Activated naive CD8-positive, alpha-beta T cell treated with anti-CD3 and anti-CD28 coated beads, Interleukin-2, amount 50 U/mL, for 24 hours (primary cell): ENCODE measurements at places on chromosomes 4 and X.
A peak's percentile ranks its signal among the peaks of the same experiment; 100 is the strongest.

- H3K27me3 ChIP-seq, result no peaks in the 10 kb centered on the region
- DNase-seq, result no peak
- H3K27ac ChIP-seq, result no peak overlapping the region
- peaks cover 2% of the 10 kb centered on the region for H3K36me3 ChIP-seq
Measured at GRCh38 chrX:11129534-11130105, 18.5 kb downstream of the HCCS start.

GRCh38 chr4:188117631-188118324 lies 8.4 kb upstream of the TRIML2 start:
- H3K4me3 ChIP-seq, result no peak overlapping the region
- H3K4me1 ChIP-seq, result no peaks in the 10 kb centered on the region
- H3K27me3 ChIP-seq, result no peaks in the 10 kb centered on the region
- no peak for DNase-seq

GRCh38 chr4:38195911-38196310 lies 235.7 kb downstream of the PTTG2 start:
- H3K4me1 ChIP-seq, result no peaks in the 10 kb centered on the region
- H3K27me3 ChIP-seq, result no peaks in the 10 kb centered on the region
- no peak overlapping the region for H3K4me3 ChIP-seq
- H3K27ac ChIP-seq, result no peak overlapping the region
- DNase-seq, result no peak

DNA sequence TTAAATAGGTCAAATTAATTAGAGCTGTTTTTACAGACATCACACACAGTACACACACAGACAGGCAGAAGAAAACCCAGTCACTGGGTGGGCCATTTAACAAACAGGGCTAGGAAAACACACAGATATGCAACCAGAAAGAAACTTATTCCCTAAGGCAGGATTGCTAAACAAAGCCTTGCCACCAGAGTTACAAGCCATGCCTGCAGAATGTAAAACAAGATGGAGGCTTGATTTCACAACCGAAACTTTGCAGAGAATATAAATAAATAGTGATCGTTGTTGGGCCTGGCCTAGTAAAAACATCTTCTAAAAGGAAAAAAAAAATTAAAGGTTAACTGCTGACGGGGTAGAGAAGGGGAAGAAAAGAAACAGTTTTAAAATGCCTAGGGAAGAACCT lies 212.3 kb downstream of the NAP1L3 start:
- H3K4me1 ChIP-seq, result no peaks in the 10 kb centered on the region
- H3K36me3 ChIP-seq, result no peaks in the 10 kb centered on the region
- H3K4me3 ChIP-seq, result no peak overlapping the region
- no peaks in the 10 kb centered on the region for H3K27me3 ChIP-seq

GRCh38 chr4:18075823-18076433 lies 54.4 kb upstream of the LCORL start:
- no peaks in the 10 kb centered on the region for H3K36me3 ChIP-seq
- H3K27ac ChIP-seq, result no peak overlapping the region
- H3K27me3 ChIP-seq, result peaks cover 14% of the 10 kb centered on the region
- H3K4me3 ChIP-seq, result no peak overlapping the region
- H3K4me1 ChIP-seq, result no peaks in the 10 kb centered on the region

- no peaks in the 10 kb centered on the region for H3K36me3 ChIP-seq
- peaks cover 28% of the 10 kb centered on the region for H3K27me3 ChIP-seq
- peak within 1 kb of the TSS; percentile 90 for H3K27ac ChIP-seq
- DNase-seq, result peak; percentile 45
- H3K4me1 ChIP-seq, result peaks cover 31% of the 10 kb centered on the region
- peak within 1 kb of the TSS; percentile 83 for H3K4me3 ChIP-seq
Measured at GRCh38 chr4:120922381-120923206, at the start of gene PRDM5. Gene PRDM5 (minus strand): TSS chr4:120922726. CDS start chr4:120922608, 118 bp downstream.

GRCh38 chr4:168570466-168570865 lies 73.6 kb downstream of the PALLD start:
- DNase-seq, result no peak
- H3K4me1 ChIP-seq, result peaks cover 31% of the 10 kb centered on the region
- H3K27me3 ChIP-seq, result no peaks in the 10 kb centered on the region
- no peaks in the 10 kb centered on the region for H3K36me3 ChIP-seq
- no peak overlapping the region for H3K4me3 ChIP-seq
- H3K27ac ChIP-seq, result no peak overlapping the region

- H3K27ac ChIP-seq, result peak overlapping the region; percentile 94
- H3K27me3 ChIP-seq, result no peaks in the 10 kb centered on the region
- peaks cover 38% of the 10 kb centered on the region for H3K4me1 ChIP-seq
- H3K36me3 ChIP-seq, result peaks cover 84% of the 10 kb centered on the region
Measured at GRCh38 chr4:145815626-145816025, 123.0 kb downstream of the ZNF827 start.

DNA sequence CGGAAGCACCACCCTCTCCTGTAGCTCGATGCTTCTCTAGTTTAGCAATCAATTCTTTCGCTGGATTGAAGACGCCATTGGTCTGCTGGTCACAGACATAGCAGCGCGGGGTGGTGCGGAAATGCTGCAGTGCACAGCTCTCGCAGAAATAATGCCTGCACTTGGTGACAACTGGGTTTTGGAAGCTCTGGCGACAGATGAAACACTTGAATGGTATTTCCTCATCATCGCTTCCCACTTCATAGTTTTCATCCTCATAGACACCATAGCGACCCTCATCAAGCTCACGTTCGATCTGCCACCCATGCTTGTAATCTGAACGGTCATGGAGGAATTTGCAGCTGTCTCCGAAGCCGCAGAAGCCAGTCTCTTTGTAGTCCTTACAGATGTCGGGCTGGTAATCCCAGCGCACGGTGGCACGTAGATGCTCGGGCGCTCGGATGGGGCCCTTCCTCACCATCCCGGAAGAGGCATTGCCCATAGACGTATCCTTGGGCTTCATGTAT lies 854 bp downstream of the RNF113A start:
- H3K4me1 ChIP-seq, result peaks cover 17% of the 10 kb centered on the region
- H3K36me3 ChIP-seq, result peaks cover 15% of the 10 kb centered on the region

GRCh38 chrX:124651031-124651430 lies 304.7 kb downstream of the SH2D1A start:
- H3K27me3 ChIP-seq, result no peaks in the 10 kb centered on the region
- H3K4me1 ChIP-seq, result no peaks in the 10 kb centered on the region
- no peak overlapping the region for H3K4me3 ChIP-seq
- no peaks in the 10 kb centered on the region for H3K36me3 ChIP-seq
- no peak overlapping the region for H3K27ac ChIP-seq

- H3K27ac ChIP-seq, result no peak overlapping the region
- H3K27me3 ChIP-seq, result no peaks in the 10 kb centered on the region
- H3K4me3 ChIP-seq, result no peak overlapping the region
- H3K36me3 ChIP-seq, result peaks cover 6% of the 10 kb centered on the region
Measured at GRCh38 chrX:110180176-110180927, 137.5 kb downstream of the AMMECR1 start.

- peaks cover 16% of the 10 kb centered on the region for H3K36me3 ChIP-seq
- peaks cover 10% of the 10 kb centered on the region for H3K4me1 ChIP-seq
- no peaks in the 10 kb centered on the region for H3K27me3 ChIP-seq
- DNase-seq, result no peak
Measured at GRCh38 chrX:70166601-70167590, 10.4 kb upstream of the DGAT2L6 start.

DNA sequence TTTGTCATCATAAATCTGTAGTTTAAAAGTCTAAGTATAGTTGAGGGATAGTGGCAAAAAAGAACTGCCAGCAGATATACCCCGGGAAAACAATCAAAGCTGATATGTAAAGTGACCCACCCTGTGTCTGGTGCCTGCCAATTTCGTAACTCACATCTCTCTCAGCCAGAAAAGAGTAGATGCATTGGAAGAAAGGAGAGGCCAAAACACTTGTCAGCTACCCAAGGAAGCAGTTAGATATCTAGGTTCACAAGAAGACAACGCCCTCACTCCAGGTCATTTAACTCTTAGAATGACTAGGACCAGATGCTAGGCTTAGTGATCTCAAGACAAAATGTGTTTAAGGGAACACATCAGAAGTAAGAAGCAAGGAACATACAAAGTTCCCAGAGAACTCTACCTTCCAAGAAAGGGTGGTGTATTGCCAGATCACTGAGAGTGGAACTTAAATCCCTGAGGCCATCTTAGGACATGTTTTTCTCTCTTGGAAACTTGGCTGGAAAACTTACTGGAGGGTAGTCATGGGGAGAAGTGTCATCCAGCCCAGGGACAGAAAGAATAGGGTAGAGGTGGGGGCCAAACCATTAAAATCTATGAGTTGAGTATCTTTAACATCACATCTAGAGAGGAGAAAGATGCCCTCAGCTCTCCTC lies 125.9 kb downstream of the SHISA3 start:
- no peak for DNase-seq
- no peak overlapping the region for H3K27ac ChIP-seq
- no peaks in the 10 kb centered on the region for H3K4me1 ChIP-seq

DNA sequence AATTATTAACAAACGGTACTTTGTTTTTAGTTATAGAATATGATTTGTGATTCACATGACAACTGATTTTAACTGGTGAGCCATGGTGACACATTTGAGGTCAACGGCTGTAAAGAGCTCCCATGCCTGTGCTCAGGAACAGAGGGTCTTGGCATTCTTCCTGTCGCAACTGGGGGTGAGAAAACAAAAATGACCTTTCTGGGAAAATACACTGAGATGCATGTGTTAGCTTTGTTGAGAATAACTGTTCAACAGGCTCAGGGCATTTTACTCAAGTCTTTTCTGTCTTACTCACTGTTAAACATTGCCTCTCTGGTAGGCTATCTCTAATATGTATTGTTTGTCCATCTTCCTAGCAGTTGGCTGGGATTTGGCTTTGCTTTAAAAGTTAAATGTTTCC lies 57.1 kb upstream of the HPGD start:
- H3K27me3 ChIP-seq, result no peaks in the 10 kb centered on the region
- H3K36me3 ChIP-seq, result no peaks in the 10 kb centered on the region
- H3K4me3 ChIP-seq, result no peak overlapping the region
- H3K27ac ChIP-seq, result no peak overlapping the region
- no peaks in the 10 kb centered on the region for H3K4me1 ChIP-seq

- peaks cover 39% of the 10 kb centered on the region for H3K4me1 ChIP-seq
- DNase-seq, result no peak
- no peaks in the 10 kb centered on the region for H3K27me3 ChIP-seq
- H3K27ac ChIP-seq, result no peak overlapping the region
- H3K36me3 ChIP-seq, result peaks cover 5% of the 10 kb centered on the region
Measured at GRCh38 chr4:80507077-80507476, 171.5 kb downstream of the CFAP299 start.

- H3K4me3 ChIP-seq, result no peak overlapping the region
- no peaks in the 10 kb centered on the region for H3K4me1 ChIP-seq
- H3K36me3 ChIP-seq, result no peaks in the 10 kb centered on the region
Measured at GRCh38 chr4:43332052-43332425, 439.5 kb downstream of the GRXCR1 start.
